ENCODE measurements at places on chromosomes 1 and 21.
A peak's percentile ranks its signal among the peaks of the same experiment; 100 is the strongest.

DNA sequence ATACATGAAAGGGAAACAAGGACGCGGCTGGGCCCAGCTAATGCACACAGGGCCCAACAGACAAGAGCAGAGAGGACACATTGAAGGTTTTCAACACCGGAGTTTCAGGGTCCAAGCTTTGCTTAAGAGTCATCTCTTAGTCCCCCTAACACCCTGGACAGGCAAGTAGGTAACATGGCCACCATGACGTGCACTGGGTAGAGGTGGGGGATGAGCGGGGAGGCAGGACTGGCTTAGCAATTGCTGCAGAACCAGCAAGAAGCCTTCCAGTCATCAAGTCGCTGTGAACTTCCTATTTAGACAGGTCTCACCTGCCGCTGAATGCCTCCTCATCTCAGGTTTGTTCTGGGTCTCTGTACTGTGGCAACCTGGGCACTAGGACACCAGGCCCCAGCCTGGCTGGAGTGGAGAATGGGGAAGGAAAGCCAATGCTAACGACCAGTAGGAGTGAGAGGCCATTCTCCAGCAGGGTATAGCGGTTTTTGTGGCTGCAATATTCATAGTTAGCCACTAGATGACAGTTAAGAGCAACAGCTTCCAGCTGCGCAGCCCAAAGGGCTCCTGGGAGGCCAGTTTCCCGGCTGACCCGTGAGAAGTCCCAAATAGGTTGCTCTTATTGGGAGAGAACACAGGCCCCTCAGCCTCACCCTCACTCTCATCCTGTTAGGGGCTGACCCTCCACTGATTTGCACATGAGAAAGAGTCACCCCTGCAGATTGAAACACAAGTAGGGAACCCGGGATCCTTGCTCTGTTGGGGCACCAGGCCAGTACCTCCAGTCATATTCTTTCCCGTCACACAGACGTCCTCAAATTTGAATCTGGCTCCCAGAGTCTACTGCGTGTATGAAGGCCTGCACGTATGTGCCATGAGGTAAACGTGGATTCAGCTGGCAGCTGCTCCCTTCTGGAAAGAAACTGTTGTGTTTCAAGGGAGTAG lies 6.0 kb upstream of the PIGC start:
- DNase-seq, result peak; percentile 71

DNA sequence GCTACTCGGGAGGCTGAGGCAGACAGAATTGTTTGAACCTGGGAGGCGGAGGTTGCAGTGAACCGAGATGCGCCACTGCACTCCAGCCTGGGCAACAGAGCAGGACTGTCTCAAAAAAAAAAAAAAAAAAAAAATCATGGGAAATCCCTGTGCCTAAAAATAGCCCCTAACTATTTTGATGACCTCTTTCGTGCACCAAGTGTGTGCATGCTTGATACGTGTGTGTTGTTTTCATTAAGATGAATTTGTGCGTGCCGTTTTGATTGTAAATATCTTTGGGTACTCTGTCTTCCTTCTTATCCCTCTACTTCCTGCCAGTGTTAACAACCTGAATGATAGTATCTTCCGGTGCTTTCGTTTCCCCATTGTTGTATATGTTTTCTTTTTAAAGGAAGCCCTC lies 9.8 kb downstream of the CACYBP start:
- no peak for DNase-seq

- no peak for DNase-seq
Observed at GRCh38 chr1:204650911-204651570, 34.5 kb downstream of the LRRN2 start.

DNA sequence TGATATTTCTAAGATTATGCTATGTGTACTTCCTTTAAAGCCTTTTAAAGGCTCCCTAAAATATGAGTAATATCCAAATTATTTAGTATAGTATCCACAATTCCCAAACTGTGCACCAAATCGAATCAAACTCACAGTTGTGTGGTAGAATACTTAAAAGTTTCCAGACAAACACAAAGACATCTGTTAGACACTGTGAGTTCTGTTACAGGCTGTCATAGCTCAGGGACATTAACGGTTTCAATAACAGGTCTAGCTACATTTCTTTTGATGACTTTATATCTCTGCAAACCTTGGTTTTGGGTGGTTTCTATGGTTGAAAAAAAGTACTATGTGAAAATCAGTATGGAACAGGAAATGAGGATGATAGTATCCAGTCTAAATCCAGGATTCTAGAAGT lies 36.9 kb upstream of the NEK7 start:
- DNase-seq, result peak; percentile 54

DNA sequence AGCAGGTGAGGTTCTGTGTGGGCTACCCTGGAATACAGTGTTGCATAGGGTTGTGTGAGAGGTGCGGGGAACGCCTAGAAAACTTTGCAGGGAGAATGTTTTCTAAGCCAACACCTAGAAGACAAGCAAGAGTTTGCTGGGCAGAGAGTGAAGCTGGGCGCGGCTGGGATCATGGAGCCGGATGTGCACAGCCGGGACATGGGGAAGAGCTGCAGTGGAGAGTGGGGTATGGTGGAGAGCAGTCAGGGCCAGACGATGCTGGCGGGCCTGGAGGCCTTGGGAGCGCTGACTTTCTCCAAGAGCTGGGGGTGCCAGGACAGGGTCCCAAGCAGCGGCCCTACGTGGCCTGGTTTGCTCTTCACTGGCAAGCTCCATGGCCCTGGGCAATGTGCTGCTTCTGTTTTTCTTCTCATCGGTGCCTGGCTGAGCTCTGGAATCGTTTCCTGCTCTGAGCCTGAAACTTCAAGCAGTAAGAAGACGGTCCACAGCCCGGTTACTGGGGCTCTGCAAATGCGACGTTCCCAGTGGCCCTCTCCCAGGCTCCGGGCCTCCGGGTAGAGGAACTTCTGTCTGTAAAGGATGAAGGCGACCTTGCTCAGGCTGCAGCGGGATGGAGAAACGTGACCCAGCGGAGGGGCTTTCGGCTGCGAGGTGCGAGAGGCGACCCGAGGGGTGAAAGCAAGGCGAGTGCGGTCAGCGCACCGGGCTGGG lies 51.9 kb upstream of the CD34 start:
- DNase-seq, result peak; percentile 42

DNA sequence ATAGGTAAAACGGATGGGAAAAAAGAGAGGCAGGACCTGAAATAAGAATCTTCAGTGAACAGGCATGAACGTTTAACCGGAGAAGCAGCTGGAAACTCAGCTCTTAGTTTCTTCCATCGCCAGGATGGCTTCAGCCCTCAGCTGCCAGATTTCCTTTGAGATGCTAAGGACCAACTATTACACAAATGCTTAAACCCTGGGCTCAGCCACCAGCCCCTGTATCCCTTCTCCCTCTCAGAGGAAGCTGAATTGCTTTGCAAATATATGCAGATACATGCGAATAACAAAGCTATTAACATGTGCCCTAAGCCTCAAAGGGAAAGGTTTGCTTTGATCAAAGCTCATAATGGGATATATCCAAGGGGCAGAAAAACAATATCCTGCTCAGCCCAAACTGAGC lies 515.1 kb downstream of the OMA1 start:
- no peak for DNase-seq

GRCh38 chr1:1614204-1614953 lies 921 bp upstream of the MIB2 start:
- DNase-seq, result peak; percentile 15

Measured in EH (cell line).